Left lobe of liver (tissue), 2 donors: ENCODE measurements at places on chromosomes 12 and 14.

- no peak for DNase-seq
These were observed 86.0 kb downstream of the AEBP2 start for GRCh38 chr12:19525274-19525673.

- no peak for DNase-seq
These were observed 29.0 kb downstream of the FAM234B start for GRCh38 chr12:13073173-13073572.

GRCh38 chr12:20127413-20127812, 240.9 kb upstream of the PDE3A start:
- DNase-seq = no peak

GRCh38 chr12:120993496-120993895, 15.2 kb downstream of the HNF1A start:
- DNase-seq = no peak

DNA sequence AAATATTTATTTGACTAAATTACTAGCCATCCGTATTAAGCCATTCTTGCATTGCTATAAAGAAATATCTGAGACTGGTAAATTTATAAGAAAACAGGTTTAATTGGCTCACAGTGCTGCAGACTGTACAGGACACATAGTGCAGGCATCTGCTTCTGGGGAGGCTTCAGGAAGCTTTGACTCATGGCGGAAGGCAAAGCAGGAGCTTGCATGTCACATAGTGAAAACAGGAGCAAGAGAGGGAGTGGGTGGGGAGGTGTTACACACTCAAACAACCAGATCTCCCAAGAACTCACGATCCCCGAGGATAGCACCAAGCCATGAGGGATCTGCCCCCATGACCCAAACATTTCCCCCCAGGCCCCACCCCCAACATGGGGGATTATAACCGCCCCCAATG, 26.7 kb upstream of the RAB21 start:
- DNase-seq = no peak

DNA sequence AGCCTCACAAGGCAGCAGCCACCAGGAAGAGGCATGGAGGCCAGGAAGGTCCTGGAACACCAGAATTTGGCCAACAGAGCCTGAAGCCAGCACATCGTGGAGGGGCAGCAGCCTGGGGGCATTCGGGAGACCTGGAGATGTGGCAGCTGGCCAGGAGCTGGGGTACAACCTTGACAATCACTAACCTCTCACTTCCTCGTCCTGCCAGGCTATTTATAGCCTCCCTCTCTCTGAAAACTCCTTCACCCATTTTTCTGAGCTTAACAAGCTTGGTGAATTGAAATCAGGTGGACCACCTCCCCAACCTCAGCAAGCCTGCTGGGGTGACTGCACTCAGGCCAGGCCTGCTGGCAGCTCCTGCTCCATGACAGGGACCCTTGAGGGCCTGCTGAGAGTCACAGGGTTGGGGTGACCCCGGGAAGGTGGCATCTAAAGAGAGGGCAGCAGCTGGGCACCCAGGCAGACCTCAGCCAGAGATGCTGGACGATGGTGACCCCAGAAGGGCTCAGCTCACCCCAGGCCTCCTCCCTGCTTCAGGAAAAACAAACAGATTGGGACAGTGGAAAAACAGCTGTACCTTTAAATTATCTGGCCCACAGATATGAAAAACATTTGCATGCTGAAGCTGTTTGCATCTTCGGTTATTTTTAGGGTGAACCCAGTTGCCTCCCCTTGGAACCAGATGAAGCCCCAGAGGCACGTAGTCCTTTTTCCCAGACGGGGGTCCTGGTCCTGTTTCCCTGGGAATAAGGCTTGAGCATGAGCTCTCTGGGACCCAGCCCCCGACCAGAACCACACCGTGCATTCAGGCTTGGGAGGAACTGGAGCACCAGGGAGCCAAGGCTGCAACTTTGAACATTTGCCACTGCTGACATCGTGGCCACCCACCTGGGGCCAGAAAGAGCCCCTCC, 67.0 kb downstream of the PITPNM2 start:
- DNase-seq = no peak

DNA sequence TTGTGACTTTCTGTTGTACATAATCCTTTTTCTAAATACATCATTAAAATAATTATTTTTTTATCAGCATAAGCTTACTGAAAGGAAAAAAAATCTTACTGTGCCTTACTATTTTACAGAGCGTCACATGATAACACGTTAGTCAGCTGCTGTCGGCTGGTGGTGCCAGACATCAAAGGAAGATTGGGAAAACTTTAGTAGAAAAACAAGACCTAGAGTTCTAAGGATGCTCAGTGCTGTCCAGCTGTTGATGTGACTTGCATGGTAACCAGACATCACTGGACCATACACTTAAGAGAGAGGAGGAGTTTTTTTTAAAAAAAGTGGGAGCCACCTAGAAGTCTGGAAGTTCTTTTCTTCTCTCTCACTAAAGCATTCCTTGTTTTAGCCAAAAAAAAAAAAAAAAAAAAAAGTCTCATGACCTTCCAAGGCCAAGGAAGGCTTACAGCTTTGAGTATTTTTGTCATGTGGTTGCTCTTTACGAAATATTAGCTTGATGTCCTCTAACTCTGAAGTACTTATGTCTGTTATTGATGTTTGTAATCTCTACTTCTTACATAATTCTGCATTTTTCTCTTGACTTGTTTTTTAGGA, 4.5 kb downstream of the RASSF8 start:
- no peak for DNase-seq

- peak; percentile 60 for DNase-seq
These were observed 73.4 kb upstream of the EIF5 start for GRCh38 chr14:103260629-103261124.

GRCh38 chr12:84763107-84763506, 149.5 kb downstream of the SLC6A15 start:
- DNase-seq = no peak

- peak; percentile 88 for DNase-seq
These were observed 8.1 kb downstream of the GLT1D1 start for GRCh38 chr12:128861226-128862016.

DNA sequence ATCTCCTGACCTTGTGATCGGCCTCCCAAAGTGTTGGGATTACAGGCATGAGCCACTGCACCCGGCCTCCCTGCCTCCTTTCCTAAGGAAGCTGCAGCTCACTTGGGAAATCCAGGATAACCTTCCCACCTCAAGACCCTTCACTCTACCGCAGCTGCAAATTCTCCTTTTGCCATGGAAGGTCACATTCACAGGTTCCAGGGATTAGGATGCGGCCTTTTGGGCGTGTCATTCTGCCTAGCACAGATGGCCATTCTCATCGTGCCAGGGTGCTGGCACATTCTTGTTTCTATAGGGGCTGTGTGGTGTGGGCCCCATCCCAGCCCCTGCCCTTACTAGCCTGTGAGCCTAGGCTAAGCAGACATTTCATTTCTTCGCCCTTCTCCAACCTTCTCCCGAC, 219.9 kb downstream of the CHST11 start:
- DNase-seq = no peak

DNA sequence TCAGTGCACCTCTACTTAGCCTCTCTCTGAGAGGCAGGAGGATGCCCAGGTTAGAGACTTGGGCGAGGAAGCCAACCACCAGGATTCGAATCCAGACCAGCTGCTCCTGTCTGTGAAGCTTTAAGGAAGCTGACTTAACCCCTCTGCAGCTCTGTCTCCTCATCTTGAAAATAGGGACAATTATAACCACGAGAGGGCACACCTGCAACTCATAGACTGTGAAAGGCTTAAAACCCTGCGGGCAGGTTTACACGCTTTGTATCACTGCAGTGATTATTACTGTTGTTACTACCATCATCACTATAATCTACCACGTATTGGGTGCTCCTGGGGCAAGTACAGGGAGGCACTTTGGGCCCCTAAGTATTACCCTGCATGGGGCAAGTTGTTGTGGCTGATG, 379.8 kb downstream of the VRK1 start:
- no peak for DNase-seq

DNA sequence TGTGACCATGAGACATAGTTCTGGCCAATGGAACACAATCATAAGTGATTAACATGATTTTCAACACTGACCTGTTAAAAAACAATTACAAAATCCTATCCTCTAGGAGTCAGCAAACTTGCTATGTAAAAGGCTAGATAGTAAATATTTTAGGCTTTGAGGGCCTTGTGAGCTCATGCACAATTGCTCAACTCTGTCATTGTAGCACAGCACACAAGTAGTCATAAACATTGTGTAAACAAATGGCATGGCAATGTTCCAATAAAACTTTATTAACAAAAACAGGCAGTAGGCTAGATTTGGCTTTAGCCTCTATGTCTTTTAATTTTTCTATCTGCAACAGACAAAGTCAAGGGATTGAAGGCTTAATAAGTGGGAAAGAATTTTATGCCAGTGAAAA, 350.7 kb downstream of the C12orf50 start:
- DNase-seq = no peak

DNA sequence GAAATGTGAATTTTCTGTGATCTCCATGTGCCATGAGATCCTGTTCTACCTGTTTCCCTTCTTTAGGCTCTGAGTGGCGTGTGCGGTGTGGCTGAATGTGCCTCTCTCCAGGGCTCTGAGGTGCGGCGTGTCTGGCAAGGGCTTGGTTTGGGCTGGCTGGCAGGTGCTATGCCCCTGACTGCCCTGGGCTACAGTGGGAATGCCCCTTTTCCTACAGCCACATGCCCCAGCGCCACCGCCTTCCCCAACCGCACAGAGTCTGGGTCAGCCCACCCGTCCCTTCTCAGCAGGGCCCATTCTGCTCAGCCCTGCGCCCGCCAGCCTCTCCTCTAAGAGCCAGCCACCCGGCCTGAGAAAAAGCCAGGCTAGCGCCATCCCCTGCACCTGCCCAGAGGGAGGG, 24.7 kb downstream of the BTBD6 start:
- DNase-seq = no peak

GRCh38 chr12:62435303-62436163, 31.1 kb upstream of the MON2 start:
- peak; percentile 49 for DNase-seq

GRCh38 chr14:41549282-41549681, 57.4 kb upstream of the LRFN5 start:
- DNase-seq = no peak

DNA sequence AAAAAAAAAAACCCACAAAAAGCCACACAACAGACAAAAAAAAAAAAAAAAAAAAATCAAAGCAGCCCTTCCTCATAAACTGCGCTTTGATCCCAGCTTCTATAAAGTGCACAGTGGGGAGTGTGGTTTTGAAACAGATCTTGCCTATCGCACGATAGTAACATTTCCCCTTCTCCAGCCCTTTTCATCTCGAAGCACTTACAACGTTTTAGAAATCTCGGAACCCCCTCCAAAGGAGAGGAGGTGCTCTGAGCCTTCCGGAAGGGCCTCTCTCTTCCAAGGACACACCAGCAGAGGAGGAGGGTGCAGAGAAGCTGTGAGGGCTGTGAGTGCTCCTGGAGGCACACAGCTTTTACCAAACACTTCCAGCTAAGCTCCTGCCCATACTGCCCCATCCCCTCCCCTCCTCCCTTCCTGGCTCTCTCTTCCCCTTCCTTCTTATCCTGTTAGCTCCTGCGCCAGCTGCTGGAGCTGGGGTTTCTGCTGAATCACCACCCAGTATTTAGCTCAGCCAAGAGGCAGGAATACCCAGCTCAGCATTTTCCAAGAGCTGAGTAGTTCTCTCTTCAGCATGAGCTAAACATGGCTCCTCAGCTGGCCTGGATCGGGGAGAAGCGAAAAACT, 28.4 kb downstream of the SLC7A8 start:
- no peak for DNase-seq

DNA sequence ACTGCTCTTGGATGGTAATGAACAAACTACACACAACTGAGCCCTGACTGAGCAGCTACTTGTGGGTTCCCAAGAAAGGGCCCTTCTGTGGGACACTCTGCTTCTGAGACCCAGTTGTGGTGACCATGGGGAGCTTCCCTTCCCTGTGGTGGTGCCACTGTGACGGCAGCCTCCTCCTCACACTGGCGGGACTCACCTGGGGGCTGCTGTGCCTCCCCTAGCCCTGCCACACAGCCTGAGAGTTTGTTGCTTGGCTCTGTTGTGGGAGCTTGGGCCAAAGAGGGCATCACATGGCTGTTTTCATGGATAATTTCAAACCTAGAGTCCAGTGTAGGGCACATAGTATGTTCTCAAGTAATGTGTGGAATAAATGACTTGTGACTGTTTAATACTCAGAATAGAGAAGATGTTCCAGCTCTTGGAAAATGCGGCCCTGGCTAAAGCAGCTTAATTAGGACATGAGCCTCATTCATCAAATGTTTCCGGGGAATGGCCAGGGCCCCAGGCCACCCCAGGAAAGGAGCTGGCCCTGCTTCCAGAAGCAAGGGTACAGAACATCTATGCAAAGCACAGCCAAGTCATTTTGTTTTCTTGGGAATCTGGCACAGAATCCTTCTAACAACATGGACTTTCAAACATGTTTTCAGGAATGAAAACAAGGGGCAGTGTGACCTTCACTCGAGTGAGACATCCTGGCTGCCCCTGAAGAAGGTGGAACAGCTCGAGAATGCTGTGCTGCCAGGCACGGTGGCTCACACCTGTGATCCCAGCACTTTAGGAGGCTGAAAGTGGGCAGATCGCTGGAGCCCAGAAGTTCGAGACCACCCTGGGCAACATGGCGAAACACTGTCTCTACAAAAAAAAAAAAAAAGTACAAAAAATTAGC, 21.2 kb downstream of the ZFYVE21 start:
- DNase-seq = no peak

GRCh38 chr12:59823567-59823966, 227.7 kb downstream of the SLC16A7 start:
- no peak for DNase-seq

DNA sequence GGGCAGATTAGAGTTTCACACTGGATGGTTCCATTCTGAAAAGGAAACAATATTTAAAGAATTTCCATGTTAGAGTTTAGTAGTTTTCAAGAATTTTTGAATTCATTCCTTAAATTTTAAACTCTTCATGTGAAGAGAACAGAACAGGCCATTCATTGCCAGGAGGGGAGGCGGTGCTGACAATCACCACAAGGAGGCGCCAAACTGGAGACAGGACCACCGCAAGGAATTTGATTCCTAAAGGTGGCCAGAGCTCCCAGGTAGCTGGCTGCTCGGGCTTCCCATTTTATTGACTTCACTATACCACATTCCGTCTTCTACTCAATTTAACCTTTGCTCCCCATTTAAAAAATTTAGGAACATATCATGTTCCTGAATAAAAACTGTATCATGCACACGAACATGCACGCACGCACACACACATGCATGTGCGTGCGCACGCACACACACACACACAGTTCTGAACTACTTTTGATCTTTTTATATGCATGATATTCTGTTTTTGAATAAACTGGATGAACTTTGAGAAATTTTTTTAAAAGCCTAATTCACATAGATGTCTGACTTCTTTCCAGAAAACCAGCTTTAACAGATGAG, 101.2 kb downstream of the NELL2 start:
- DNase-seq = no peak

DNA sequence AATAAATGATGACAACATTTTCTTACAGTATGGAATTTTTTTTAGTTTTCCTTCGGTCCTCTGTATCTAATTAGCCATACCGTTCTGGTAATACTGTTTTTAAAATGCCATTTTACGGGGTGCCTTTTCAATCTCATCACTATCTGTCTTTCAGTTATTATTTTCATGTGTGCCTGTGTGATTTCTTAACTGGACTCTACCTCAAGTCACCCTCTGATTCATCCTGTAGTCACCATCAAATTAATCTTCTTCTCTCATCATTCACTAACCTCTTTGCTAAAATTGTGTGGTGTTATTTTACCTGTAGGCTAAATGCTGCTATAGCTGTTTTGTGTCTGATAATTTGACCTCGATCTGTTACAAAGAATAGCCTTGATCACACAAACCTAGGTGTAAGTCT, 16.0 kb upstream of the CCT2 start:
- DNase-seq = no peak

- no peak for DNase-seq
These were observed 170.0 kb upstream of the SLC16A7 start for GRCh38 chr12:59425798-59426197.
